ENCODE measurements at places on chromosomes 3 and 15.
A peak's percentile ranks its signal among the peaks of the same experiment; 100 is the strongest.

GRCh38 chr15:71893691-71894090 is 83.3 kb downstream of the NR2E3 start:
- DNase-seq = no peak

DNA sequence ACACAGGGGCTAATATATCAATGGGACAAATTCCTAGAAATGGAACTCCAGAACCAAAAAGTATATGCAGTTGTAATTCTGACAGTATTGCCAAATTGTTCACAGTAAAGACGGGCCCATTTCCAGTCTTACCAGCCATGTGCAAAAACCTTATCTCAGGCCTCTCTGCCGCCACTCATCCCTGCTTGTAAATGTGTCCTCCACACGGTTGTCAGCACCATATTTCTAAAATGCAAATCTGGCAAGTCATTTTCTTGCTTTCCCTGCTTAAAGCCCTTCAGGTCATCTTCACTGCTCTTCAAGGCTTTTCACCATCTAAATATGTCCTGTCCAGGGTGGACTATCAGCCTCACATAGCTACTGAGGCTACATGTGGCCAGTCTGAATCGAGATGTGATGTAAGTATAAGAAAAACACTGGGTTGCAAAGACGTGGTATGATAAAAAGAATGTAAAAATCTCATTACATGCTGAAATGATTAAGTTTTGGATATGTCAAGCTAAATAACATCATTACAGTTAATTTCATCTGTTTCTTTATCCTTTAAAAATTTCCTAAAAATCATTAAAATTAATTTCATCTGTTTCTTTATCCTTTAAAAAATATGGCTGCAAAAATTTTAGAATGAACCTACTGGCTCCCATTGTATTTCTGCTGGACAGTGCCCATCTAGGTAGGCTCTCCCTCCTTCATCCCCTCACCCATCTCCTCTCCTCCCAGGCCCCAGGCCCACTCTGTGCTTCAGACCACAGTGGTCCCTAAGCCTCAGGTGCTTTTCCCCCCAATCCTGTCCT is 980 bp downstream of the PARP9 start:
- DNase-seq = no peak

DNA sequence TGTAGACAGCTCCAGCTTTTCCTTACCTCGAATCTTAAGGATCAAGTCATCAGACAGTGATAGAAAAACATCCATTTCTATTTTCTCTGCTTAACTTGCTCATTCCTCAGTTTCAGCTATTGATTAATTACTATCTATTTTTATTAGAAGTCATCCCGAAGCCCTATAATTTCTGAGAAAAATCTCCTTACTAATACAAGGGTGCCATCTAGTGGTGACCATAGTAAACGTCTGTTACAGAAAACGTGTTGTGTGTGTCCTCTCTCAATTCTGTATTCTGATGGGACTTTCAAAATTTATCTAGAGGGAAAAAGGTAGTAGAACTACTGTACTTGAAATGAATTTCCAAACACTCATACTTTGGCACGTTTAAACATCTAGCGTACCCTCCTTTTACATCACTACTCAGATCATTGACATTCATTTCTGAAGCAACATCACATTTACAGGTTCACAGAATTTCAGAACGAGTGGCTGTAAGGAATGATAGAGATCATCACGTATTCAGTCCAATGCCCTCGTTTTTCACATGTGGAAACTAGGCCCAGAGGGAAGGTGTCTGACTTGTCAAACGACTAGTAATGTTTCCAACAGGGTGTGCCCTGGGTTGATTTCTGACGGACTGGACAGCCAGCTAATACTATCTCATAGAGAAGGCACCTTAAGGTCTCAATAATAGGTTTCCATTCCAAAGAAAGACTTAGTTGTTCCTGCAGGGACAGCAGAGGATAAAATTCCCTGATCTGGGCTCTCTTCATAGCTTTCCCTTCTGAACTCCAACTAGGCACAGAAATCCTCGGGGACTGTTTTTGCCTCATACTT is 25.6 kb downstream of the HACD2 start:
- DNase-seq = no peak

DNA sequence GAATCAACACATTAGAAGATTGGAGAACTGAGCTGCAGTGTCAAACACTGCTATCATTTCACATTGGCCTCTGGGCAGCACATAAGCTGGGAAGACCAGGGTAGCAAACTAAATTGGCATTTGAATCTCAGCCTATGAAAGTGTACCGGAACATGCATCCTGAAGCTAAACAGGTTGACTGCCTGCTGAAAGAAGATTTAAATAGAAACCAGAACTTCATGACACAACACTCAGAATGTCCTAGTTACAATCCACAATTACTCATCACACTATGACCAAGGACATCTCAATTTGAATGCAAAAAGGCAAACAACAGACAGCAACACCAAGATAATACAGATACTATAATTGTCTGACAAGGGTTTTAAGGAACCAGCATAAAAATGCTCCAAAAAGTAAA is 26.2 kb downstream of the TM2D3 start:
- DNase-seq = no peak

- DNase-seq = no peak
These were observed 34.0 kb upstream of the TNFAIP8L3 start for GRCh38 chr15:51128701-51129100.

DNA sequence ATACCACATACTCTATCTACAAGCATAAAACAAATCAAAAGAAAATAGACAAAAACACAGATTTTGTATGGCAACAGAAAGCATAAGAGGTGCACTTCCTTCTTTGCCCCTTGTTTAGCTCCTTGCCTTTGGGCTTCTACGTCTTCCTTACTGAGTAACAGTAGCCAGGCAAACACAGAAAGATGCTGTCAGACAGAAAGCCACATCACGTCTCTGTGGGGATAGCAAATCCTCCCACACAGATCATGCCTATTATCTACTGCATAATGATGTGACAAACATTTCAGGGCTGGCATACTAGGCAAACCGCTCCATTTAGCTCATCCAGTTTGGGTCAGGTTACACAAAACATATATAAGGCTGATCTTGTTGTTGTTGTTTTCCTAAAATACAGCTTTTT is 92.7 kb downstream of the BOC start:
- DNase-seq = no peak

- DNase-seq = no peak
These were observed 15.9 kb upstream of the SLC4A7 start for GRCh38 chr3:27500035-27500434.

DNA sequence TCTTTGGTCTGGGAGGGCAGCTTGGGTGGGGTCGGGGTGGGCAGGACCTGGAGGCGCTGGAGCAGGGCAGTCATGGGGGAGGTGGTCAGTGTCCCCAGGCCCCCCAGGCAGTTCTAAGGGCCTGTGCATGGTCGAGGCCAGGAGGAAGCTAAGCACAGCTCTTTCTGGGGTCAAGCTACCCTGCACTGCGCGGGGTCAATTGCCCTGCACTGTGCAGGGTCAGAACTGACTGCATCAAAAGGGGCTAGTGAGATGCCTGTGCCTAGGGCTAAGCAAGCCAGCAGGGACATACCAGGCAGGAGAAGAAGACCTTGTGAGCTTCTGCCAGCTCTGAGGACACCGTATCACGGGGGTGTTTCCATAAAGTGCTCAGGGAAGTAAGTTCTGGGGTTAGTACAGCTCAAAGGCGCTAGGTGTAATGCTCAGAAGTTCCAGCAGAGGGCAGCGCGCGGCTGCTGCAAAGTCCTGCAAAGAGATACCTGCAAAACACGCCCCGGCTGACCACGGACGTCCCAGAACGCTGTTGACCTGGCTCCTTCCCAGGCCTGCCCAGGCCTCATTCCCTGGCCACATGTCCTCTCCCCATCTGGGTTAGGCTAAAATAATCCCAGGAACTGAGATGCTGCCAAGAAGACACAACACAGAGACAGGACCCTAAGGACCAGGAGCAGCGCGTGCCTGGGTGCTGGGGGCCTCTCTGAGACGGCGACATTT is 18.8 kb upstream of the IQSEC1 start:
- DNase-seq = peak; percentile 90

GRCh38 chr3:47012342-47013230 is 33.1 kb downstream of the NBEAL2 start:
- peak; percentile 21 for DNase-seq

- no peak for DNase-seq
These were observed 41.1 kb upstream of the MRPS22 start for GRCh38 chr3:139302801-139303113.

DNA sequence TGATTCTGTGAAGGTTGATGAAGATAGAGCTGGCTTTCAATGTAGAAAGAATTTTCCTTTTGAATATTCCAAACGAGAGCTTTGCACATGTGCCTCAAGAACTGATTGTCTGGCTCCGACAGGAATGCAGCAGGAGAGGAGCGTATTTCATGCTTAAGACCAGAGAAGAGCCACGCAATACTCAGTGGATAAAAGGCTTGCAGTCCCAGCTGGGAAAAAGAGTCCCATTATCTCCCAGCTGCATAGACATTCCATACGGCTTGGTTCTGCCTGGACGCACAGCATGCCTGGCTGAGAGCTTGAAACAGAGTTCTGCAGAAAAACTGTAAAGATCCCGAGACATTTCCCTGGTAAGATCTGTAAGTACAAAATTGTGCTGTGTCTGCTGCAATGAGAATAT is at the start of gene CNTN6:
Gene CNTN6, plus strand, starts transcription at position 254 of the 400 bp plus-strand sequence. CDS start 54,985 bp downstream, outside the sequence.
- no peak for DNase-seq

- no peak for DNase-seq
These were observed 16.0 kb upstream of the PCOLCE2 start for GRCh38 chr3:142904639-142905436.

- DNase-seq = peak; percentile 87
These were observed at the start of gene ZNF639 for GRCh38 chr3:179322286-179323196. Gene ZNF639 (plus strand): TSS chr3:179323031. CDS start chr3:179328294, 5,263 bp downstream.

- DNase-seq = no peak
These were observed 19.9 kb upstream of the LRRC58 start for GRCh38 chr3:120369037-120369467.

GRCh38 chr15:59548501-59549226 is 62.9 kb upstream of the GCNT3 start:
- no peak for DNase-seq

- DNase-seq = no peak
These were observed 213.4 kb downstream of the ZBBX start for GRCh38 chr3:167166594-167167253.

GRCh38 chr15:26013981-26014380 is 150.9 kb upstream of the ATP10A start:
- no peak for DNase-seq

- no peak for DNase-seq
These were observed 288.3 kb downstream of the ULK4 start for GRCh38 chr3:41673650-41674049.

DNA sequence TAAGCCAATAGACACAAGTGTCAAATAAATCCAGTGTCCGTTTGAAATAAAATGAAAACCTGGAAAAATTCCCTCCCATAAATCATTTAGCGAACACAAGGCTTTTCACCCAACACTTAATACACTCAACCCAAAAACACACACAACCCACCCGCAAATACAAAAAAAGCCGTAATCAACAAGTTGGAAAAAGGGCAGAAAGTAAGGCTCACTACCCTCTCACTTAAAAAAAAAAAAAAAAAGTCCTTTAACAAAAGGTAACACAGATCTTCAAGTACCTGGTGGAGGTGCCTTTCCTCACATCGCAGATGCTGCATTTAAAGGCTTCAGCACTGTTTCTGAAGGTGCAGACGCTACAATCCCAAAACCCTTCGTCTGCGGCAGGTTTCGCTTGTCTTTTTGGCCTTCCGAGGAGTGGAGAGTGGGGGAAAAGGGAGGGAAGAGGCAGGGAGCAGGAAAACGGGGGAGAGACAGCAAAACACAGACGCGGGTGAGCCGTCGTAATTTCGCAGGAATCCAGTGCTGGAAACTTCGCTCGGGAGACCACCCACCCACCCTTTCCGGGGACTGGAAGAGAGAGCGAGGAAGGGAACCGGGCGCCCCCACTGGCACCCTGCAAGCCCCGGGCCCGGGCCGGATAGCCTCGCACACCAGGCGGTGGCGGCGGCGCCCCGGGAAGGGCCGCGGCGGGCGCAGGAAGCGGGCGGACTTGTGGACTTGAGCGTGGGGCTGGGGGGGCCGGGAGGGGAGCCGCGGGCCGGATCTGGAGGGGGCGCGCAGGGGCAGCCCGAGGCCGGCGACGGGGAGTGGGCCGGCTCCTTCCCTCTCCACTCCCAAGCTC is 401.8 kb downstream of the SHQ1 start:
- DNase-seq = peak; percentile 63

GRCh38 chr3:195268576-195269309 is 2.2 kb downstream of the XXYLT1 start:
- no peak for DNase-seq

- DNase-seq = no peak
These were observed 78.4 kb downstream of the NR2E3 start for GRCh38 chr15:71888797-71889196.

DNA sequence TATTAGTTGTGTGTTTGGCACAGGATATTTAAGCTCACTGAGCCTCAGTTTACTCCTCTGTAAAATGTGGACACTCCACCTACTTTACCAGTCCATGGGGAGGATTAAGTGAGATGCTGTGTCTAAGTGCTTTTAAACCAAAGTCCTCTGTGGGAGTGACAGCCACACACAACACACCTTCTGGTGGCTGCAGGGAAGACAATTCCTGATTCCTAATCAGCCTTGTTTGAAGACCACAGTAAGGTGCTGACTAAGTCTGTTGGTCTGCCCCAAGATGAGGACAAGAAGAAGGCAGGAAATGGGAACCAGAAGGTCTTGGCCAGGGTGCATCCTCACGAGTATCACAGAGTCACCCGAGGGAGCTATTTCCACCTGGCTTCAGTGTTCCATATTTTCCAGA is 52.3 kb downstream of the EPHB1 start:
- no peak for DNase-seq

DNA sequence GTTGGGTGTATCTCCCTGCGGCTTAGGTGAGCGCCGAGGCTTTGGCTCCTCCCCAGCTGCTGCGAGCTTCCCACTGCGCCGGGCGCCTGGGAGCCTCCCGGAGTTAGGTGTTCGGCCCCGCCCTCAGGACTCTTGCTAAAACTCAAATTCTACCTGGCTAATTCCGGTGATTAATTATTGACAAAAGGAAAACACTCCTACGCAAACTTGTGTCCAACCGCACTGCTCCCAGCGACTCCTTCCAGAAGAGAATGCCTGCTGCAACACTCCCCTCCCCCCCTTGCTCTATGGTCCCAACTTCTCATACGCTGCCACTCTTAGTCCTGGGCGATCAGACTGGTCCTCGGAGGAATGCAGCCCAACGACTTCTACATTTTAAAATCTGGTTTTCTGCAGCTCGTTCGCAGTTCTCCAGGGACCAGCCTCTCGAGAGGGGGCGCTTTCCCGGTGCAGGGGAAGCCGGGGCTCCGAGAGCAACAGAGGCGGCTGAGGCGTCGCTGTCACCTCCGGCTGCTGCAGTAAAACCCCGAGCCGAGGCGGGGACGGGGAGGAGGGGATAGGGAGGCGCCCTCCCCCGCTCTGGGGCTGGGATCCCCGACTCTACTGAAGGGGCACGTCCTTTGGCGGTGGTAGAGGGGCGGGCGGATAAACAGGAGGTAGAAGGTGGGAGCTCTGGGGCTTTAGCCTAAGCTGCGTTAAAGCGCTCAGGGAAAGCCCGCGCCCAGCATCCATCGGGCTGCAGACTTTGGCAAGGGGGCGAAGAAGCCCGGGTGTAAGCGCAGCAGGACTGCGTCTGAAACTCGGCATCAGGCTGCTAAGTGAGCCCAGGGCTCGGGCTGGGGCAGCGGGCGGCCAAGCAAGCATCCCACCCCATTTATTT is at the start of gene SPTSSB:
Gene SPTSSB, minus strand, starts transcription at position 77 of the 880 bp plus-strand sequence. CDS start 25,194 bp downstream, outside the sequence.
- DNase-seq = peak; percentile 63

GRCh38 chr3:18758047-18758704 is 333.0 kb upstream of the SATB1 start:
- no peak for DNase-seq
